ENCODE measurements at places on chromosomes 12 and 14.
A peak's percentile ranks its signal among the peaks of the same experiment; 100 is the strongest.

DNA sequence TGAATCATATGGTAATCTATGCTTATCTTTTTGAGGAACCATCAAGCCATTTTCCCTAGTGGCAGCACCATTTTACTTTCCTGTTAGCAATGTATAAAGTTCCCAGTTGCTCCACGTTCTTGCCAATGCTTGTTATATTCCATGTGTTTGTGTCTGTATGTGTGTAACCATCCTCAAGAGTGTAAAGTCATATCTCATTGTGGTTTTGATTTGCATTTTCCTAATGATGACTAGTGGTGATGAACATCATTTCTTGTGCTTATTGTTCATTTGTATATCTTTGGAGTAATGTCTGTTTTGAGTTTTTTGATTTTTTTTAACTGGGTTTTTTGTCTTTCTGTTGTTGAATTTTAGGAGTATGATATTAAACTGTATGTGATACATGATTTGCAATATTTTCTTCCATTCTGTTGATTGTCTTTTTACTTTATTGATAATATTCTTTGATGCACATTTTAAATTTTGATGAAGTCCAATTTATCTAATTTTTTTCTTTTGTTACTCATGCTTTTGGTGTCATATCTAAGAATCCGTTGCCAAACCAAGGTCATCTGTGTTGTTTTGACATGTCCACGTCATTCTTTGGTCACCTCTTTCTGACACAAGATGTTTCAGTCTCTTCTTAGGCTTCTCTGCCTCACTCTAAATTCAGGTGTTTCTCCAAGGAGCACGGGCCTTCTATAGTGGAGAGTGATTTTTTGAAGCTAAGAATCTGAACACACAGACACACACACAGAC is 36.1 kb downstream of the PPHLN1 start:
- no peak for DNase-seq

- no peak for DNase-seq
Measured at GRCh38 chr14:59439256-59439965, 25.8 kb downstream of the GPR135 start.

- DNase-seq: peak; percentile 15
Measured at GRCh38 chr12:112116232-112117060, 7.9 kb upstream of the NAA25 start.

DNA sequence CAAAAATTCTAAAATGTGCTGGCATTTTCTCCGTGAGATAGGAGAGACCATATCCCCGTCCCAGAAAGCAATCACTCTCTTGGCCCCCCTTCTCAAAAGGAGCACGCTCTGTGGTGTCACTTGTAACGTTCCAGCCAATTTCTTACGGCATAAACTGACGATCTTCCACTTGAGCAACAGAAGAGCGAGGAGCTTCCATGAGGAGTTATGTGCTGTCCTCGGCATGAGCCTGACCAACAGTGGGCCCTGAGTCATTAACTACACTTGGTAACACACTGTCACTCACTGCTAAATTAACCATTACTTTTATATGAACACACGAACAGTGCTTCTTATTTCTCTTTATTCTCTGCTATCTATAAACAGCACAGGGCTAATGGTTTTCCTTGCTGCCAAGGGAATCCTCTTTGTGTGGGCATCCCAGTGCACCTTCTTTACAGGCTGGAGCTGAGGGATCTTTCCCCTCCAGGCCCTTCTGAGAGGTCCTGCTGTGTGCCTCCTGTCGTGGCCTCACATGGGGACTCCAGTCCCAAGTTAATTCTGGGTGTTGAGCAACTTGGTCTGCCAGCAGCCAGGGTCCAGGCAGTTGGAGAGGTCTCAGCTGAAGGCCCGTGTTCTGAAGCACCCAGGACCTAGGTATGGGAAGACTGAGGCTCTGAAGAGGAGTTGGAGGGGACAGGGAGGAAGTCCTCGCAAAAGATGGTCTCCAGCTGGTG is 9.4 kb downstream of the SLC6A13 start:
- DNase-seq: no peak

- peak; percentile 12 for DNase-seq
Measured at GRCh38 chr12:106118-106591, 39.6 kb downstream of the IQSEC3 start.

GRCh38 chr12:64688219-64688618 is 71.0 kb downstream of the GNS start:
- no peak for DNase-seq

- no peak for DNase-seq
Measured at GRCh38 chr12:52418576-52419110, 12.5 kb upstream of the KRT82 start.

DNA sequence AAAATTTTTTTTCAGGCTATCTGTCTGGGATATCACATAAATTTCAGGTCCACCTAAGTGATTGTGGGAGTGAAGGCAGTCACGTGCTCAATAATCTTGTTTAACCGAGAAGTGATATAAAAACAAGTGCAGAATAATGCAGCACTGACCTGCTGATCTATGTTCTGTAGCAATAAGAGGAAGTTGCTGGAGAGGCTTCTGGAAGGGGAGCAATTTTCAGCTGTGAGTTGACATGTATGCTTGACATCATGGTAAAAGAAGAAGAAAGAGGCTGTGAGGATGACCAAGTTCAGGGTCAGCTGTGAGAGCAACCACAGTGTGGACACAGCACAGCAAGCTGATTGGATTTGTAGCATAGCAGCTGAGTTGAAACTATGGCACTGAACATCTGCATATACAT is 172.0 kb upstream of the PELI2 start:
- DNase-seq: no peak

GRCh38 chr14:90062822-90063539 is 1.2 kb downstream of the KCNK13 start:
- no peak for DNase-seq
